ENCODE measurements at places on chromosomes 5 and 9. TPM values are rescaled to one million over a fixed set of nuclear protein-coding genes. Genes with fewer than 3 reads are reported as not detected.

CYLC2 gene
- not detected for total RNA-seq

PRUNE2 gene
- total RNA-seq: 2.2 TPM

DNAH5 gene
- 0.71 TPM for total RNA-seq

SNCB gene
- total RNA-seq: 0.78 TPM

SLC36A3 gene
- not detected for total RNA-seq

KIF24 gene
- 6.7 TPM for total RNA-seq

TRPM6 gene
- 0.28 TPM for total RNA-seq

FUT7 gene
- not detected for total RNA-seq

FCN1 gene
- not detected for total RNA-seq

TAF11L5 gene
- total RNA-seq: not detected

LHX2 gene
- not detected for total RNA-seq

DNA sequence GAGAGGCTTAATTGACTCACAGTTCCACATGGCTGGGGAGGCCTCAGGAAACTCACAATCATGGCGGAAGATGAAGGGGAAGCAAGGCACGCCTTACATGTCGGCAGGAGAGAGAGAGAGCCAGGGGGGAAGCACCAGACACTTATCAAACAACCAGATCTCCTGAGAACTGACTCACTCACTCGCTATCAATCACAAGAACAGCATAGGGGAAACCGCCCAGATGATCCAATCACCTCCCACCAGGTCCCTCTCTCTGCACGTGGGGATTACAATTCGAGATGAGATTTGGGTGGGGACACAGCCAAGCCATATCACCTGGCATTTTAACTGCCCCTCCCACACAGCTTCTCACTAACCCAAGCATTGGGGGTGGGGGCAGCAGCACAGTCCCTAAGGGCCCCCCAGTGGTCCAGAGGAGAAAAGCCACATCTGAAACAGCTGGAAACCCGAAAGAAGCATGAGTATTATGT is 76.1 kb upstream of the ASS1 start:
- DNase-seq: peak; percentile 27

- DNase-seq: no peak
Measured at GRCh38 chr5:150144246-150144801, 11.3 kb downstream of the PDGFRB start.

DNA sequence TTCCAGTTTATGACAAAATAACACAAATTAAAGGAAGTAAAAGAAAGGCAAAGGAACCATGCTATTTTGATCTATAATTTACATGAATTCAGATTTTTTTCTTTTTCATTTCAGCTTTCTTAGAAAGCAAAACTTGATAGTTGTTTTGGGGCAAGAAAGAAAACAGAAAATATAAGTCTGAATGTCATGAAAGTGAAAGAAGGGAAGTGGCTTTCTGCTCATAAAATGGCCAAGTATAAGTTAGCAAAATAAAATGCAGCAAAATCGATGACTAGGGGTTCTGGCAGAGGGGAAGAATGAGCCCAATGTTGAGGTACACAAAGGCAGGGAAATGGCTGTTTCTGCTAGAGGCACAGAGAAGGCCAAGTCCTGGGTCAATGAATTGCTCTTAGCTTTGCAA is 3.0 kb upstream of the IFNW1 start:
- no peak for DNase-seq

- no peak for DNase-seq
Measured at GRCh38 chr5:54384356-54384933, 71.1 kb upstream of the HSPB3 start.

DNA sequence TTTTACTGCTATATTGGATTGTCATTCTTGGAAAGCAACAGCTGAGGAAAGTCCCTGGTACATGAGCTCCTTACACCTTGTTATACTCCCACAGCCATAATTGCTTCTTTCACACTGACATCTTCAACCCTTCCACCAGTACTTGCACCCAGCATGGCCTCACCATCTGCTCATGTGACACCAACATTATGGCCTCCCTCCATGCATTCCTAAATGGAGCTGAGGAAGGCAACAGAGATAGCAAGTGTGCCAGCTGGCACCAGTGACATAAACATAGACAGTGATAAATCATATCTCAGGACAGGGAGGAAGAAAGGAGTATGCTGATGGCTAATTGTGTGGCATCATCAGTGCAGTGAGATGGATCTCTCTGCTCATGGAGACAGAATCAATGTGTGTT is 119.5 kb downstream of the BAAT start:
- DNase-seq: no peak

DNA sequence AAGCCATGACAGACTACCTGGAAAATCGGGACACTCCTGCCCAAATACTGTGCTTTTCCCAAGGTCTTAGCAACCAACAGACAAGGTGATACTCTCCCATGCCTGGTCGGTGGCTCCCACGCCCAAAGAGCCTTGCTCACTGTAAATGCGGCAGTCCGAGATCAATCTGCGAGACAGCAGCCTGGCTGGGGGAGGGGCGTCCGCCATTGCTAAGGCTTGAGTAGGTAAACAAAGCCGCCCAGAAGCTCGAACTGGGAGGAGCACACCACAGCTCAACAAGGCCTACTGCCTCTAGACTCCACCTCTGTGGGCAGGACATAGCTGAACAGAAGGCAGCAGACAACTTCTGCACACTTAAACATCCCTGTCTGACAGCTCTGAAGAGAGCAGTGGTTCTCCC is 272.1 kb upstream of the CCNG1 start:
- DNase-seq: no peak

DNA sequence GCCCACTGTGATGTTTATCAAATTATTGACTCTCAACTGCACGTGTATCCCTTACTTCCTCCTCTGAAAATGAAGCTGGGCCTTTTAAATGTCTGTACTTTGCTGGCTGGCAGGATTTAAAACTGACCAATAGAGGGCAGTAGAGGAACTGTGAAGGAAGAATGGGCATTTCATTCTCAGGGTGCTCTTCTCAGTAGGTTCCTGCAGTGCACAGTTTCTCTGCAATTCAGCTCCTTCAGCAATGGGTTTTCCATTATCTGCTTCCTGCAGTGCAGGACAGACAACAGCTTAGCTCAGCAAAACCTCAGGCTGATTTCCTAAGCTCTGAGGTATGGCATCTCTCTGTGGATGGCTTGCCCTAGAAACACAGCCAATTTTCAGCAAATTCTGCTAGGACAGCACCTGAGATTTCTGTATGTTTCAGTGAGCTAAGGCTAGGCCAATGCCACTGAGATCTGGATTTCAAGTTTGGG is 298.4 kb upstream of the PRDM9 start:
- peak; percentile 39 for DNase-seq

GRCh38 chr5:14009575-14009974 is 65.1 kb upstream of the DNAH5 start:
- DNase-seq: no peak

DNA sequence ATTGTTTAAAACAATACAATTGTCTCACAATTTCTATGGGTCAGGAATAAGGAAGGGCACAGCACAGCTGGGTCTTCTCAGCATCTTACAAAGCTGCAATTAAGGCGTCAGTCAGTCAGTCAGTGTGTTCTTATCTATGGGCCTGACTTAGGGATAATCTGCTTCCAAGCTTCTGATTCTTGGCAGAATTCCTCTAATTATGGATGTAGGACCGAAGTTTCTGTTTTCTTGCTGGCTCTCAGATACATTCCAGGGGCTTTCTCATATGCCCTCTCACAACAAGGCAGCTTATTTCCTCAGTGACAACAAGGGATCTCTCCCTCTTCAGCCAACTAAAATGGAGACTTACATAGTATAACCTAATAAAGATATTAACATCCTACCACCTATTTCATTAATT is 1925.3 kb upstream of the ACO1 start:
- no peak for DNase-seq

GRCh38 chr9:76215066-76215465 is 179.2 kb downstream of the RFK start:
- DNase-seq: peak; percentile 69

DNA sequence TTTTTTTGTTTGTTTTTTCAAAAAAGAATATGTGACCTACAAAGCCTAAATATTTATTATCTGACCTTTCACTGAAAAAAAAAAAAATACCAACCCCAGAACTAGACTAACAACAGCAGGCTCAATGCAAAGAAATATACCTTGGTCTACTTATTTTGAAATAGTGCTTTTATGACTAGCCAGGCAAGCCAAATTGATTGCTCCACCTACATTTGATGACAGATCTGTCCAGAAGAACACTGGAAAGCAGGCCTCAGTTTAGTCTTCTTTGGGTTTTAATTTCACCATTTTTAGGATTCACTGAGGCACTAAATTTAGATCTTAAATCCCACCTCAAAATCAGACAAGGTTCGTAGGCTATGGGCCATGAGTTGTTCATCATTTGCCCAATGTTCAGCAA is 97.3 kb downstream of the PLPP1 start:
- DNase-seq: no peak

DNA sequence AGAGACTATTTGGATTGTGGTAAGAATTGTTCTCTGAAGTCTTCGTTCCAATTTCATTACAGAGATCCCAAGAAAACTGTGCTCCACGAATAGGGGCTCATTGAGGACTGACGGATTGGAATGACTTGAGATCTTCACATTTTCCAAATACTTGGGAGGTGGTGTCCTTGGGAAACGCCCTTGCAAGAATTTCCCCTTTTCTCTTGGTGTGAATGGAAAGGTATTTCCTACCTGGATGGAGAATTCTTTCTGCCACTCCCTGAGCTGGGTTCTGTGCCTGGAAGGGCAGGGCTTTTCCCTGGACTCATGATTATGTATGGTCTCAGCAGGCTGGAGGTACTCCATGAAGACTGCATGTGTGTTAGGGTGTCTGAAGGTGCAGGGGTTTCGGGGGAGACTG is 53.9 kb downstream of the SNX18 start:
- DNase-seq: peak; percentile 29

- no peak for DNase-seq
Measured at GRCh38 chr5:179195561-179196404, 135.6 kb downstream of the ZNF354C start.

DNA sequence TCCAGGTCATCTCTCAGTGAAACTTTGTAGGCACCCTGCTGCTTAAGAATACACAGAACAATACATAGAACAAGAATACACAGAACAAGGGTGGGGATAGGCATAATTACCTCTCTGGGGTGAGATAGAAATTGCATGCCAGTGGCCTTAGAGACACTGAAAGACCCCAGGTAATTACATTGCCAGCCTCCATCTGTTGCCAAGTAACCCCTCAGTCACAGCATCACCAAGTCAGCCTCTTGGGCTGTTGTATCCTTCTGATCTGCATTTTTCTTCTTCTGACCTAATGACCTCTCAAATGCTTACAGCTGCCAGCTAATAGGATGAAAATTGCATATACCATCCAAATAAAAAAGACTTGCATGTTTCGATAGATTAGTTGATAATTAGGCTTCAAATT is 167.7 kb downstream of the GRIA1 start:
- no peak for DNase-seq

DNA sequence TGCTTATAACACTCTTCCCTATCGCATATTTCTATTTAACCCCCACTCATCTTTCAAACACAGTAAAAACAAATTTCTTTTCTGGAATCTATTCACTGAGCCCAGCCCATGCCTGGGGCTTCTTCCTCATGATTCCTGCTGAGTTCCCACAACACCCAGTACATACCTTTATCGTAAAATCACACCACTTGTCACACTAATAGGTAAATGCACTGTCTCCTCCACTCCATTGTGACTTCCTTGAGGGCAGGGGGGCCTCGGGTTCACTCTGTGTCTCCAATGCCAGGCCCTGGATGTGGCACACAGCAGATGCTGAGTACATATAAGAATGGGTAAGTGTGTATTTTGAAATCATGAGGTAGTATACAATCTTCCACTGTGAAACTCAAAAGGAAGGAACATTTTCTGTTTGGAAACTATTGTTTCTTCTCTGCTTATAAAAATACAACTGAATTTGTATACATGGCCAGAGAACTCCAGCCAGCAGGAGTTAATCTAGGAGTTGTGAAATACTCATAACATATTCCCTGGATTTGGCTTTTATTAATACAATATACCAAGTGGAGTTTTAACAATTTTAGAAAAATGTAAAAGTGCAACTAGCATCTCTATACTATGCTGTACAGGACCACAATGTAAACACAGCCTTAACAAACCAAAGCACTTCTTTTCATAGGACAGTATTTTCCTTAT is 7.2 kb downstream of the PLK2 start:
- peak; percentile 78 for DNase-seq

DNA sequence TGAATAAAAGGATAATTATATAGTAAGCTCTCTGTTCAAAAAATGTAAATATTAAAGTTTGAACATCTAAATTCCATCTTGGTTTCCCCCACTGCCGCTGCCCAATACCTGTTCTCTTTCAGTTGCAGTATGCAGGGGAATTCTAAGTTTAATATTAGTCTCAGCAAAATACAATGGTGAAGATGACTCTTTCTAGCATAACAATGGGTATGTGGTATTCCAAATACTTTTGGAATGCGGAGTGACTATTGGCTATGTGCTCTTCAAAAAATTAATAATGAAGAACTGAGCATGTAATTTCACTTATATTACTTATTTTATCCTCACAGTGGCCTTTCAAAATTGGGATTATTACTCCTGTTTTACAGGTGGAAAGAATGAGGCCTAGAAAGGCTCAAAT is 3.4 kb downstream of the CDKN2B-AS1 start:
- no peak for DNase-seq

- no peak for DNase-seq
Measured at GRCh38 chr5:169571355-169571754, 12.2 kb upstream of the SPDL1 start.

GRCh38 chr5:107476783-107477182 is 194.0 kb downstream of the EFNA5 start:
- DNase-seq: no peak

GRCh38 chr9:106052166-106052565 is 357.8 kb downstream of the TMEM38B start:
- no peak for DNase-seq

DNA sequence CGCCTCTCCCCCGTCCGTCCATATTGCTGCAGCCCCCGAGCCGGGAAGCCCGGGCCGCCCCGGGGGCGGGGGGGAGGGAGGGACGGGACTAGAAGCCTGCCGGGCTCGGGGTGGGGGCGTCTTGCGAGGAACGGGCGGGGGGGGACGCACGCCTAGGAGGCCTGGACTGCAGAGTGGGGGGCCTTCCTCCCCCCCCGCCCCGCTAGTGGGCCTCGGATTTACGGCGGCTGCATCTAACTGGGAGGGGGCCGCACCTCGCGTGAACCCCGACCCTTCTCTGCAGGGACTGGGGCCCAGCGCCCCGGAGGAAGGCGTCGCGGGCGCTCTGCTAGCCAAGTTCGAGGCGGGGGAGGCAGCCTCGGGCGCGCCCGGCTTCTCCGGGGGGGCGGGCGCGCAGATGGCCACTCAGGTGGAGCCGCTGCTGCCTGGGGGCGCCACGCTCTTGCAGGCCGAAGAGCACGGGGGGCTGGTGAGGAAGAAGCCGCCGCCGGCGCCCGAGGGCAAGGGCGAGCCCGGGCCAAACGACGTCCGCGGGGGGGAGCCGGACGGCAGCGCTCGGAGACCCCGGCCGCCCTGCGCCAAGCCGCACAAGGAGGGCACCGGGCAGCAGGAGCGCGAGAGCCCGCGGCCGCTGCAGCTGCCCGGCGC is at the start of gene LARP1:
TSS of gene LARP1 (plus strand) at position 17 of the 648 bp plus-strand sequence. CDS start at position 398, 381 bp downstream.
- no peak for DNase-seq

All from foreskin keratinocyte (primary cell).